ENCODE measurements at places on chromosomes 2 and 18. TPM values are rescaled to one million over a fixed set of nuclear protein-coding genes. Genes with fewer than 3 reads are reported as not detected.

GRCh38 chr2:68188831-68189230 is 31.1 kb downstream of the PNO1 start:
- no peak overlapping the region for H3K27ac ChIP-seq
- H3K4me3 ChIP-seq, result no peak overlapping the region
- no peak for DNase-seq
- no peaks in the 10 kb centered on the region for H3K27me3 ChIP-seq
- H3K36me3 ChIP-seq, result peaks cover 32% of the 10 kb centered on the region
- peaks cover 20% of the 10 kb centered on the region for H3K4me1 ChIP-seq

DNA sequence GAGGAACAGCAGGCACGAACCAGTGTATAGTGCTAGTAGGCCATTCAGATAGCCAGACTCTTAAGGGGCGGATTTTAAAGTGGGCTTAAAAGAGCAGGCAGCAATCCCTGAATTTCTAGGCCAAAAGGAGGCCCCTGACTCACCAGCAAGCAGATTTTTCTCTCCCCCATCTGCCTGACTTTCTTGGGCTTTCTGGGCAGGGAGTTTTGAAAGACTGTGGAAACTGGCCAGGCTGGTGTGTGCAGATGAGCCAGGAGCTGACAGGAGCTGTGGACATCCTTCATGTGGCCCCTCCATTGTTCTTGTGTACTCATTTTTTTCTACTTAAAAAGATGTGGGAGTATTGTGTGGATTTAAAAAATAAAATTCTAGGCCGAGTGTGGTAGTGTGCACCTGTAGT is 59.0 kb downstream of the GLI2 start:
- H3K4me3 ChIP-seq, result no peak overlapping the region
- no peak for DNase-seq
- peaks cover 24% of the 10 kb centered on the region for H3K4me1 ChIP-seq
- H3K27ac ChIP-seq, result no peak overlapping the region

DNA sequence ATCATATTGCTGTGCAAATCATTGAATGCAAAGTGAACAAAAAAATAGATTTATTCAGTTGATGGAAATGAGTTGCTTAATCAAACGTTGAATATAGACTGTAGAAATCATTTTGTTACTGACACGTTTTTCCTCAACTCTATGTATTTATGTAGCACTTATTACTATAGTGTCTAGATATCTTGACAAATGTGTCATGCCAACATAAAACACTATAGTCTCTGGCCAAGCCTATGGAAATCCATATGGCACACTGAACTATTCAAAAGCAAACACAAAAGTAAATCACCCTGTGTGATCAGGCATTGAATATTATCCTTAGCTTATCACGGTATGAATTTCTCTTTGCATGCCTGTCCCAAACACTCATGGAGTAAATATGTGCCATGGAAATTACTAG is 131.3 kb downstream of the ZNF804A start:
- H3K27me3 ChIP-seq, result no peaks in the 10 kb centered on the region
- H3K36me3 ChIP-seq, result no peaks in the 10 kb centered on the region
- no peaks in the 10 kb centered on the region for H3K4me1 ChIP-seq
- no peak overlapping the region for H3K27ac ChIP-seq
- no peak overlapping the region for H3K4me3 ChIP-seq
- DNase-seq, result no peak

DNA sequence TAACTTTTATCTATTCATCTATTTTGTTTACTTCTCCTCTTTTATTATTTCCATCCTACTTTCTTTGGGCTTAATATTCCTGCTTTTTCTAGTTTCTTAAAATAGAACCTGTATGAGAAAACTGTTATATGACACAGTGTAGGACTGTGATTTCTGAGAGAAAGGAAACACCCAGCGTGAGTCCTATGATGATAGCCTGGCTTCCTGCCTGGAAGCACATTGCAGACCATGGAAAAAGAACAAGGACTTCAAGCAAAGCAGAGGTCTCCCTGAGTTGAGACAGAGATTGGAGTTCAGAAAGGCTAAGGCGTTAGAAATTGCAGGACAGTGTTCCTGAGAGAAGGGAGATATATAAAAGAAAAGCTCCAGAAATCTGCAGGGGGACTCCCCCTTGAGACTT is 7.8 kb downstream of the RBM44 start:
- no peak overlapping the region for H3K27ac ChIP-seq
- no peak overlapping the region for H3K4me3 ChIP-seq
- no peaks in the 10 kb centered on the region for H3K36me3 ChIP-seq
- no peaks in the 10 kb centered on the region for H3K4me1 ChIP-seq

- DNase-seq, result no peak
- H3K27ac ChIP-seq, result no peak overlapping the region
- no peaks in the 10 kb centered on the region for H3K36me3 ChIP-seq
- H3K27me3 ChIP-seq, result peaks cover 67% of the 10 kb centered on the region
These were observed 208.3 kb downstream of the AFF3 start for GRCh38 chr2:99933894-99934650.

- H3K36me3 ChIP-seq, result no peaks in the 10 kb centered on the region
- H3K4me1 ChIP-seq, result peaks cover 17% of the 10 kb centered on the region
- no peak overlapping the region for H3K27ac ChIP-seq
- no peaks in the 10 kb centered on the region for H3K27me3 ChIP-seq
- no peak overlapping the region for H3K4me3 ChIP-seq
- no peak for DNase-seq
These were observed 109.2 kb upstream of the COPS8 start for GRCh38 chr2:236976266-236977062.

GRCh38 chr2:40554665-40555294 is 102.9 kb upstream of the SLC8A1 start:
- H3K27ac ChIP-seq, result no peak overlapping the region
- no peaks in the 10 kb centered on the region for H3K36me3 ChIP-seq
- H3K27me3 ChIP-seq, result no peaks in the 10 kb centered on the region
- H3K4me3 ChIP-seq, result no peak overlapping the region

DNA sequence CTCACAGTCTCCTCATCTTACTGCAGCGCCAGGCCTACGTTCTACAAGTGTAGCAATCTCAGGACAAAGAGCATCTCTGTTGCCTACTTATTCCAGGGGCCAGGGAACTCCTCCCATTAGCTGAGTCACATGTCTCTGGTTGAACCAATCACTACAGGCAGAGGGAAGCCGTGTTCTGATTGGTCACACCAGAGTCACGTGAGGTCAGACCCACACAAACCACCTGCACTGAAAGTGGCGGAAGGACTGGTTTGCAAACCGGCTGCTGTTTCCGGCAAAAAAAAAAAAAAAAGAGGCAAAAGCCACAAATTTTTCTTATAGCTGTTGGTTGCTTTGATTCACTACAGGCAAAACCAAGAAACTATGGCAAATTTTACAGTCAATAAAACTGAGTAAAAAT is 21.9 kb upstream of the USP14 start:
- H3K27ac ChIP-seq, result no peak overlapping the region
- H3K27me3 ChIP-seq, result no peaks in the 10 kb centered on the region
- no peaks in the 10 kb centered on the region for H3K36me3 ChIP-seq
- no peak overlapping the region for H3K4me3 ChIP-seq
- DNase-seq, result no peak

DNA sequence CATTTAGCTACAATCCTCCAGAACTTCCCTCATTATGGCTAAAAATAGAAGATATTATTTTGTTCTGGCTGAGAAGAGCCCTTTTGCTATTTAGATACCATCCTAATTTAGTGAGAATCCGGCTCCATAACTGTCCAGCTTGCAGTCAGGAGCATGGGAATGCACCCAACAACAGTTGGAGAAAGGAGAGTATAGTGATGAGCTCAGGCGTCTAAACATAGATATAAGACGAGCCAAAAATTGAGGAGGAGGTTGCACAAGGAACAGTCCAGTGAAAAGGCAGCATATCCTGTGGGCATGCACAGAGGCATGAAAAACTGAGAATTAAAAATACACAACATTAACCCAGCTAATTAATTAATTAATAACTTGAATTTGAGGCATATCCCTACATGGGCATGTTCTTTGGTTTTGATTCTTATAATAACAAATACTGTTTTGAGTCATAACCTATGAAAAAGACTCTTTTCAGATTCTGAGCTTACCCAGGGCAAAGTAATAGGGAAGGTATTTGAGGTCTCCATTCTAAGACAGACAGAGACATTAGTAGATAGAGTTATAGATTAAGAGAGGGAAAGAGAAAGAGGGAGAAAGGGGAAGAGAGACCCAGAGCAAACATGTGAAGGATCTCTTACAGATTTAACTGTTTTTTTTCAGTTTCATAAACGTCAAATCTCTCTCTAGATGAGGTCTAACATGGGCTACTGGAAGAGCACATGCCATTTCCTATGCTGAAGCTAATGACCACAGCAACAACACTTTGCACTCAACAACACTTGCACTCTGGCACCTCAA is 311.2 kb downstream of the OSR1 start:
- DNase-seq, result no peak
- no peaks in the 10 kb centered on the region for H3K27me3 ChIP-seq
- H3K36me3 ChIP-seq, result peaks cover 5% of the 10 kb centered on the region
- peaks cover 14% of the 10 kb centered on the region for H3K4me1 ChIP-seq

- peaks cover 20% of the 10 kb centered on the region for H3K36me3 ChIP-seq
- DNase-seq, result no peak
- H3K27me3 ChIP-seq, result no peaks in the 10 kb centered on the region
- H3K4me3 ChIP-seq, result no peak overlapping the region
These were observed 59.6 kb downstream of the VIL1 start for GRCh38 chr2:218478544-218478943.

DNA sequence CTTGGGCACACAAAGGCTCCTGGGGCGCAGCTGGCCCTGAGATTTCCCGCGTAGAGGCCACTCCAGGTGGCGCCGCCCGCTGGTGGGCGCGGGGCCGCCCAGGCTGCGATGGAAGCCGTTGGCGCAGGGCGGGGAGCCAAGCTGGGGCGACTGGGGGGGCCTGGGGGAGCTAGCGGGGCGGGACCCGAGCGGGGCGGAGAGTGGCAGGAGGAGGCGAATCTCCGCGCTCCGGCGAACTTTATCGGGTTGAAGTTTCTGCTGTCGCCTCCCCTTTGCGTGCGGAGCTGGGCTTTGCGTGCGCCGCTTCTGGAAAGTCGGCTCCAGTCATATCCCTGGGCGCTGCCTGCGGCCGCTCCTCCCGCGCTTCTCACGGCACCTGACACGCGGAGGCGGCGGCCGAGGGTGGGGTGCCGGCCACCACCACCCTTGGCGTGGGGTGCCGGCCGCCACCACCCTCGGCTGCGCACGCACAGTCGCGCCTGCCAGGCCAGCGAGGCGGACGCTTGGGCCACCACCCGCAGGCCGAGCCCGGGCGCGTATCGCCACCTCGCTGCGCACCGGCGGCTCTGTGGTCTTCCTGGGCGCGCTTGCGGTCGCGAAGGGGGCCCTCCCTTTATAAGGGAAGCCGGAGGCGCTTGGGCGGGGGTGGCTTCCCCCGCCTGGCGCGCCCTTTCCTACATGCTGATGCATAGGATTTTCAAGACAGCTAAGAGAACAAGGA is 919 bp upstream of the CYP1B1 start:
- peak overlapping the region; percentile 88 for H3K4me3 ChIP-seq
- peaks cover 43% of the 10 kb centered on the region for H3K36me3 ChIP-seq
- H3K4me1 ChIP-seq, result peaks cover 38% of the 10 kb centered on the region

DNA sequence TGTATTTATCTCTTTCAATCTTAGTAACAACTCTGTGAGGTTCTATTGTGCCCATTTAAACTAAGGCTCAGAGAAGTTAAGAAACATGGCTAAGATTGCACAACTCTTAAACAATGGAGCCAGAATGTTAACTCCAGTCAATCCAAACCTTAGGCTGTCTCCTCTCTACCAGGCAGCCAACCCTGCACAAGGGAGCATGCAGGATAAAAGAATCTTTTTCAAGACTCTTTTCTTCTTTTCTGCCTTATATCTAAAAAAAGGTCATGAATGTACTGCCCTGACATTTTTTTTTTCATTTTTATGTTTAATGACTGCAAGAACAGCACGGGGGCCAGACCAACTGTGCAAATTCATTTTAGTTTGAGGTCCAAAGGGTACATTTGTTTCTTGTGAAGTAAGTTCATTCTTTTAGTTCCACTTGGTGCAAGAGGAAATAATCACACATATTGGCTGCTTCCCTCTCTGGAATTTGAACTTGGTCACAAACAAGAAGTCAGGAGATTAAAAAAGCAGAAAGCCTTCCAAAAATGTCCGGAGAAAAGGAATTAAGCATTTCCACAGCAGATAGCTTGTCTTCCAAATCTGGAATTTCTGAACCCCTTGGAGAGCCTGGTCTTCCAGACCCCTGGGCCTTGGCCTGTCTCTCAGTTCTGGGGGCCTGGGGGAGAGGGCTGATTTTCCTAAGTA is 96.0 kb upstream of the RIOK3 start:
- H3K27ac ChIP-seq, result no peak overlapping the region
- no peak for DNase-seq
- H3K27me3 ChIP-seq, result no peaks in the 10 kb centered on the region
- H3K4me1 ChIP-seq, result peaks cover 7% of the 10 kb centered on the region
- no peak overlapping the region for H3K4me3 ChIP-seq
- peaks cover 11% of the 10 kb centered on the region for H3K36me3 ChIP-seq

GRCh38 chr2:11550901-11551568 is 17.2 kb downstream of the GREB1 start:
- peaks cover 9% of the 10 kb centered on the region for H3K4me1 ChIP-seq
- no peak overlapping the region for H3K4me3 ChIP-seq
- no peak overlapping the region for H3K27ac ChIP-seq
- DNase-seq, result no peak
- no peaks in the 10 kb centered on the region for H3K36me3 ChIP-seq
- H3K27me3 ChIP-seq, result peaks cover 73% of the 10 kb centered on the region

- no peak overlapping the region for H3K27ac ChIP-seq
- no peak for DNase-seq
- H3K4me3 ChIP-seq, result no peak overlapping the region
These were observed 37.6 kb downstream of the RMC1 start for GRCh38 chr18:23540867-23541266.

- DNase-seq, result peak; percentile 90
- no peaks in the 10 kb centered on the region for H3K36me3 ChIP-seq
- H3K27me3 ChIP-seq, result peaks cover 63% of the 10 kb centered on the region
- peak overlapping the region; percentile 3 for H3K27ac ChIP-seq
- H3K4me3 ChIP-seq, result peak overlapping the region; percentile 62
- H3K4me1 ChIP-seq, result no peaks in the 10 kb centered on the region
These were observed 25.4 kb upstream of the OTOF start for GRCh38 chr2:26503231-26503880.

DNA sequence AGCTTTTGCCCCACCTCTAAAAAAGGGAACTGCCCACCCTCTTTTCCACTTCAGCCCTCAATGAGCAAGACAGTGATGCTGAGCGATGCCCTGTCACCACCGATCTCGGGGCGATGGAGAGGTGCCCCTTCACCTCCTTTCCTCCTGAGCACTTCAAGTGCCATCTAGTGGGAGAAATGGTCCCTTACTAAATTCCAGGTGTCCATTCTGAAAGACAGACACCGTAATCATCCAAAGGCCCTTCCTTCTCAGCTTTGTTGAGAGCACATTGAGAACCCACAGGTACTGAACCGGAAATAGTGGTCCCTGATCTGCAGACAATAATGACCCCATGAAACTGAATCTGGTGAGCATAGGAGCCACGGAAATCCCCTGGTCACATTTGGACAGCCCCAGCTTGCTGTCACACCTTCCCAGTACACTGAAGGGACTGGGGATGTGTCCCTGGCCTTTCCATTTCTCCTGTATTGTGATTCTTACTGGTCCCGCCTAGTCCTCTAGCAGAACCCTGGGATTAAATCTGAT is 38.5 kb downstream of the KCTD18 start:
- H3K4me1 ChIP-seq, result no peaks in the 10 kb centered on the region
- H3K27ac ChIP-seq, result peak overlapping the region; percentile 2
- peaks cover 80% of the 10 kb centered on the region for H3K36me3 ChIP-seq
- no peaks in the 10 kb centered on the region for H3K27me3 ChIP-seq
- no peak overlapping the region for H3K4me3 ChIP-seq

The MC5R gene
- not detected for total RNA-seq

The SLC11A1 gene
- 0.12 TPM for total RNA-seq

The CDH2 gene
- total RNA-seq, result 1.5 TPM

The SH3RF3 gene
- total RNA-seq, result 0.29 TPM

The CYP27A1 gene
- total RNA-seq, result 12.2 TPM

The SERPINB11 gene
- total RNA-seq, result not detected
